ENCODE measurements at places on chromosomes 3 and 15. TPM values are rescaled to one million over a fixed set of nuclear protein-coding genes. Genes with fewer than 3 reads are reported as not detected.

DNA sequence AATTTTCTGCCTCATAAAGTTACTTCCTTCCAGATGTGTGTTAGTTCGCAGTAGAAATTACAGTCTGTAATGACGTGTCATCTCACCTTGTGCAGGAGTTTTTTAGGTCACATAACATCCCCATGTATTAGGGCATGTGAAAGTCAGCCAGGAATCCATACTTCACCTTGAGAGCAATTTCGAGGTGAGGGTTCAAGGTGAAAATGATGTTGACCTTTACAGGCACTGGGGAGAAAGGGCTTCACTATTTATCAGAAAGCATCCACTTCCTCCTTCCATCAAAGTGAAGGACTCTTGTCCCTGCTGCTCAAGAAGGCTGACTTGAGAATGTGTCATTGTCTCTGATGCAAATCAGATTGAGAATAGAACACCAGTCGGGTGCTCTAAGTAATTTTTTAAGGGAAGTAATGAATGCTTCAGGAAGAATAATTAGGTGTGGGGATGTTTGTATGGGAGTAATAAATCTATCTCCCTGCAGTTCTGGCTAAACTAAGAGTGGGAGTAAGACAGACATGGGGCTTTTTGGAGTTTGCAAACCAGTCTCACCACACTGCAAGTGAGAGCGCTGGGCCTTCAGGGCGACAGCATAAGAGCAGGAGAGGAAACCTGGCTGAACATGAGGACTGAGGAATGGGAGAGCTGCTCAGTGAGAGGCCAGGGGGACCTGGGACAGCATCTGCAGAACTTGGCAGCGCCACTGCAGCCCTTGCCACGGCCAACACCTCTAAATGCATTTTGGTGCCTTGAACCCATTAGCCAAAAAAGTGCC is 85.9 kb upstream of the IL12A start:
- H3K27me3 ChIP-seq: peaks cover 3% of the 10 kb centered on the region
- H3K4me1 ChIP-seq: no peaks in the 10 kb centered on the region
- H3K4me3 ChIP-seq: no peak overlapping the region
- H3K36me3 ChIP-seq: no peaks in the 10 kb centered on the region
- H3K27ac ChIP-seq: no peak overlapping the region
- no peak for DNase-seq

DNA sequence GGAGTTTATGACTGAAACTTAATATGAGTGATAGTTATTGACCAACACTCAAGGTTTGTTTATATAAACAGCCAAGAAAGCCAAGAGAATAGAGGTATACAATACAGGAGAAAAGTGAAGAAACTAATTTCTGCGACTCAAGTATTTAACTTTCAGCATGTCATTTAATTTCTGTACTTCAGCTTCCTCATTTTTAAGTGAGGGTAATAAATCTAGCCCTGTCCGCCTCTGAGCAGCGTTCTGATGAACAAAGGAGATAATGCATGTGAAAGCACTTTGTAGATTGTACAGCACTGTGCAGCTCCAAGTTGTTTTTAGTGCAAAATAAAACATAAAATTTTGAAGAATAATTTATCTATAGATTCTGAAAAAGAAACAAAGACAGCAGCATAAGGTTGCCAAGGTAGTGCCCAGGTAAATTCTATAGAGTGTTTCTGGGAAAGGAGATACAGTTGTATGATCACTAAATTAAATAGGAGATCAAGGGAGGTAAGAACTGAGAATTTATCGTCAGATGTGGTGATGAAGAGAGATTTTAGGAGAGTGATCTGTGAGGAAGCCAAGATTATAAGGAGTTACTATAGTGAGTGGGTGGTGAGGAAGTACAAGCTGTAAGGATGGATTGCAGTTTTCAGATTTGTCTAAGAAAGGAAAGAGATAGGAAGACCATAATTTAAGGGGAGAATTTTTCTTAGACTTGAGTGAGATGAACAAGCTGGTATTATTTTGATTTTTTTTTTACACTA is 71.3 kb downstream of the RASA2 start:
- H3K27ac ChIP-seq: no peak overlapping the region
- no peak for DNase-seq

DNA sequence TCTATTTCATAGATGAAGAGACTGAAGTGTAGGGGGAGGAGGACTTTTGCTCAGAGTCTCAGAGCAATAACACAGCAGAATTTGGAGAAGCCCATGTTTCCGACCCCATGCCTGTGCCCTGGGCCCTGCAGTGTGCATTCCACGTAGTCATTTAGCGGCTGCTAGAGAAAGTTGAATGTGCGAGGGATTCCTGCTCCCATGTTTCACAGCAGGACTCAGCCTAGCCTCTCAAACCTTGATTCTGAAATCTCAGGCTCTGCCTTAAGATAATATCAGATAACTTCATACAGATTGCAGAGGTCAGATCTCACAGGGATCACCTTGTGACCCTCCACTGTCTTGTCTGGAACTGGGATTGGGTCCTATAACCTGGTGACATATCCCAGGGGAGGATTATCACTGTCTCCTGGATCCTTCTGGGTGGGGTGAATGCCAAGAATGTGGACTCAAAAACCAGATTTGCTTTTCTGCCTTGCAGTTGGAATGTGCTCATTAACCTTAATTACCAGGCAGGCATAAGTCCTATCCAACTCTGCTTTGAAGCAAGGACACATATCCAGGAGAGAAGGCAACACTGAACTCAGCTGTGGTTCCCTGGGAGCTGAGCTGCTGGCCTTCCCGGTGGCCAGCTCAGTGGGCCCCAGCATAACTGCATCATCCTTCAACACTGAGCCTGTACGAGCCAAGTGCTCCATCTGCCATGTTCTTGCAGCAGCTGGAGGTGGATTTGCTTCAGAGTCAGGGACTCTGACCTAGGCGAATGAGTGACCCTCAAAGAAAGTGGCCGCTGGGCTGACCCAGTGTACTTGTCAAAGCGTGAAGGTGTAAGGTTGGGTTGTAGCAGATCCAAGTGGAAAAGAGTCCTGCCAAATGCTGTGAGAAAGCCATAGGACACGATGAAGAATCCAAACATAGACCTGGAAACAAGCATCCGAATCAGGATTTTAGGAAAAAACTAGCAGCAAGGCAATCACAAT is 43.0 kb downstream of the CTXND1 start:
- H3K27me3 ChIP-seq: peaks cover 55% of the 10 kb centered on the region
- H3K4me3 ChIP-seq: no peak overlapping the region
- no peaks in the 10 kb centered on the region for H3K36me3 ChIP-seq
- no peak for DNase-seq

DNA sequence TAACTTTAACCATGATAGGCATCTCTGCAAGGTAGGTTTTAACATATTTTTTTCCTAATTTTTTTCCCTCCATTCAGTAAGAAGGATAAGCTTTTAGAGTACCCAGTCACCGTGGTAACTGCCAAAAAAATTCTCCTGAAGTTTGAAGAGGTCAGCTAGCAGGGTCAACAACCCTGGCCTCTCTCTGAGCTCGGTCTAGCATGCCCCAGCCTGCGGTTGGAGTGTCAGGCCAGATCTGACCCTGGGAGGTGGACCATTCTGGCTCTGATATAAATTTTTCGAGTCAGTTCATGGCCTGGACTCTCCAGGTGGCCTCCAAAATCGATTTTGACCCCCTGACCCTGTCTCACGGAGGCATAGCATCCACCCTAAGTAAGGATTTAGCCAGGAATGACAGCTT is 29.7 kb downstream of the SOX2 start:
- H3K36me3 ChIP-seq: peaks cover 3% of the 10 kb centered on the region
- H3K27ac ChIP-seq: no peak overlapping the region
- no peak overlapping the region for H3K4me3 ChIP-seq

DNA sequence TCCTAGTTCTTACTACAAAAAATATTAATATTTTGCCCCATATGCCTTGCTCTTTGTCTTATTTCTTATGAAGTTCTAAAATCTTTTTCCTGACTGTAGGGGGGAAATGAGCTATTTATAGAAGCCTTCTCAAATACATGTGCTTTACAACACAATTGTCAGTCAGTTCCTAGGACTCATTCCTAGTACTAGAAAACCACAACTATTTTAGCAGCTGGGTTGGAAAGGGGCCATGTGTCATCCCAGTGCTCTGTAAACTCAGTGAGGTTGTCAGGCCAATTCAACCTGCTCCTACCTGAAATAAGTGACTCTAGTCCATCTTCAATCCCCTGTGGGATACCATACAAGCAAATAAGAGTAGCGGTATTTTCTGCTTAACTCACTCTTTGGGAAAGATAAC is 153.8 kb downstream of the ULK4 start:
- H3K27me3 ChIP-seq: no peaks in the 10 kb centered on the region
- no peak overlapping the region for H3K27ac ChIP-seq
- H3K4me1 ChIP-seq: no peaks in the 10 kb centered on the region
- no peak for DNase-seq
- H3K36me3 ChIP-seq: peaks cover 18% of the 10 kb centered on the region

PCCB gene
- 42.5 TPM for polyA plus RNA-seq

DNA sequence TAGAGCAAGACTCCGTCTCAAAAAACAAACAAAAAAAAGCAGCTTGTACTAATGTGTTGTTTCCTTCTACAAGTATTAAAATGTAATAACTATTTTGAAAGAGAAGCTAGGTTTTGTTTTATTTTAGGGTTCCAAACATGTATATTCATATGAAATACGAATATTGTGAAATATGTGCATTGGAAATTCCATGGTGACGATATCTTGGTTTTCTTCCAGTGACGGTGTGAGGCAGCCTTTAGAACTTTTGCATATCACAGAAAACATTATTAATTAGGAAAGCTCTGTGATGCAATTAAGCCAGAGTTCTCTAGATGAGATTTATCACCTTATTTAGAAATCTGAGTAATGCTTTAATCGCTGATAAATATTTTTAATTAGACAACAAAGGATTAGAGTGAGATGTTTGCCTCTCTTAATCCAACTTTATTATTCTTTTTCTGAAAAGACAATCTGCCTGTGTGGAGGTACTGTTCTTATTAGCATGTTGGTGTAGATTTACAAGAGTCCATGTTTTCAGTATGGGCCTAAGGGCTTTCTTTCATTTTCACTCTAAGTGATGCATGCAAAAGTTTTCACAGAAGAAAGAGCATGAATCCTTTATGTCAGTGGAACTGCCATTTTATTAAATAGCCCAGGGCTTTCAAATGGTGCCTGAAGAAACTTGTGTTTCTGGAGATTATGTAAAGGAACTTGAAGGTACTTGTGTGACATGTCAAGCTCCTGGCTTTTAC is 37.7 kb upstream of the SAMMSON start:
- H3K27me3 ChIP-seq: no peaks in the 10 kb centered on the region
- H3K4me1 ChIP-seq: no peaks in the 10 kb centered on the region
- H3K36me3 ChIP-seq: no peaks in the 10 kb centered on the region
- H3K27ac ChIP-seq: no peak overlapping the region
- no peak overlapping the region for H3K4me3 ChIP-seq

COL7A1 gene
- not detected for polyA plus RNA-seq

DNA sequence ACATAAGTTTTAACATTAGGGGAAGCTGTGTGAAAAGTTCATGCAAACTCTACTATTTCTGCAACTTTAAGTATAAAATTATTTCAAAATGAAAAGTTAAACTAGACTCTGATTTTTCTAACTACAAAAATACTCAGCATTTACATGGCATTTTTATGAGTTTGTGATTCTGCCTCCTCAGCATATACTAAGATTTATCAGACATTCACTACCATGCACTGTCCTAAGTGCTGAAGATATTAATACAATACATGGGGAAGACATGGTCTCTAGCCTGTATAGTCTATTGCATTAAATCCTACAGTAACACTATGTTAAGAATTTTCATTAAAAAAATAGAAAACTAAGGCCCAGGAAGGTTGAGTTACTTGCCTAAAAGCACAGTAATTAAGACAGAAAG is 80.7 kb downstream of the ZNF148 start:
- no peak for DNase-seq
- H3K36me3 ChIP-seq: peaks cover 2% of the 10 kb centered on the region
- H3K4me1 ChIP-seq: peaks cover 58% of the 10 kb centered on the region
- no peaks in the 10 kb centered on the region for H3K27me3 ChIP-seq

- H3K27me3 ChIP-seq: peaks cover 6% of the 10 kb centered on the region
- H3K4me1 ChIP-seq: no peaks in the 10 kb centered on the region
- H3K4me3 ChIP-seq: no peak overlapping the region
- no peak overlapping the region for H3K27ac ChIP-seq
- DNase-seq: no peak
Measured at GRCh38 chr3:135869439-135870105, 96.0 kb upstream of the PPP2R3A start.

ADIPOQ gene
- not detected for polyA plus RNA-seq

GRCh38 chr15:78714890-78715289 is 73.9 kb upstream of the CHRNB4 start:
- no peak overlapping the region for H3K4me3 ChIP-seq
- no peak for DNase-seq
- no peaks in the 10 kb centered on the region for H3K4me1 ChIP-seq
- H3K36me3 ChIP-seq: no peaks in the 10 kb centered on the region
- H3K27ac ChIP-seq: no peak overlapping the region
- H3K27me3 ChIP-seq: peaks cover 29% of the 10 kb centered on the region

- H3K4me1 ChIP-seq: no peaks in the 10 kb centered on the region
- H3K36me3 ChIP-seq: peaks cover 53% of the 10 kb centered on the region
- peaks cover 9% of the 10 kb centered on the region for H3K27me3 ChIP-seq
- no peak for DNase-seq
- no peak overlapping the region for H3K27ac ChIP-seq
- H3K4me3 ChIP-seq: no peak overlapping the region
Measured at GRCh38 chr15:32901995-32902394, 184.2 kb downstream of the GREM1 start.

RTP1 gene
- not detected for polyA plus RNA-seq

DNA sequence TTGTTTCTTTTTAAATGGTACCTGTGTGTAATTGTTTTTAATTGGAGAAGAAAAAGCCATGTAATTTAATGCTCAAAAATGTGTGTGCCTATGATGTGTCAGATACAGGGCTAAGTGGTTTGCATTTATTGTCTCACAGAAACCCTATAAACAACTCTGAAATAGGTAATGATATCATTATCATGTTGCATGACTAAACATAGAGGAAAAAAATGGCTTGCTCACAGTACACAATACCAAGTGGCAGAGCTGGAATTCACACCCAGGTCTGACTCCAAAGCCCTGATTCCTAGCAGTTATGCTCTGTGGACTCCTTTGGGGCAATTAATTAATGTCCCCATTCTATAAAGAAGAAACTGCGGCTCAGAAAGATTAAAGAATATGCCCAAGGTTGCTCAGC is 237.4 kb upstream of the TRIM42 start:
- H3K4me3 ChIP-seq: no peak overlapping the region
- H3K36me3 ChIP-seq: no peaks in the 10 kb centered on the region
- DNase-seq: no peak
- H3K27me3 ChIP-seq: peaks cover 20% of the 10 kb centered on the region
- no peak overlapping the region for H3K27ac ChIP-seq

DNA sequence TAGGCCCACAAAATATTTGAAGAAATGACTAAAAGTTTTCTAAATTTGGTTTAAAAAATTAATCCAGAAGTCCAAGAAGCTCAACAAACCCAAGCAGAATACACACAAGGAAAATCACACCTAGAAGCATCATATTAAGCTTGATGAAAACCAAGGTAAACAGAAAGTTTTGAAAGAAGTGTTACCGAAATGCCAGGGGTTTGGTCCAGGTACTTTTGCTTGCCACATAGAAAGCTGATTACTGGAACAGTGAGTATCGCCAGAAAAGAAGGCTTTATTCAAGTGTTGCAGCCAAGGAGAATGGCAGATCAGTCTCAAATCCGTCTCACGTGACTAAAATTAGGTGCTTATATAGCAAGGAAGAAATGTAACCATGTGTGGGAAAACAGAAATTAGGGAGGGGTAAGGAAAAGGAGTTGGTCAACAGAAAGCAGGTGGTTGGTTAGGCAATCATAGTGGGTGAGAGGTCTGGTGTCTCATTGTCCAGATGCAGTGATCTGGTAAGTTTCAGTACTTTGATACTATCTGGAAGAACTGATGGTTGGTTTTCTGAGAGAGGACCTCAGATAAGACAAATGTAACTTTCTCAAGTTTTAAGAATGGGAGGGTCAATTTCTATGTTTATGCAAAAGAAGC is 96.9 kb upstream of the MYRIP start:
- H3K4me3 ChIP-seq: no peak overlapping the region
- no peaks in the 10 kb centered on the region for H3K4me1 ChIP-seq
- no peaks in the 10 kb centered on the region for H3K36me3 ChIP-seq
- no peak overlapping the region for H3K27ac ChIP-seq
- peaks cover 9% of the 10 kb centered on the region for H3K27me3 ChIP-seq
- DNase-seq: no peak

Measured in naive thymus-derived CD8-positive, alpha-beta T cell (primary cell).